ENCODE measurements at places on chromosomes 6 and 20.

GRCh38 chr20:49925901-49926454 lies 10.2 kb upstream of the RNF114 start:
- no peak for DNase-seq

- no peak for DNase-seq
Observed at GRCh38 chr6:40138273-40138720, 204.0 kb upstream of the MOCS1 start.

- no peak for DNase-seq
Observed at GRCh38 chr6:47535316-47536225, 58.0 kb downstream of the CD2AP start.

DNA sequence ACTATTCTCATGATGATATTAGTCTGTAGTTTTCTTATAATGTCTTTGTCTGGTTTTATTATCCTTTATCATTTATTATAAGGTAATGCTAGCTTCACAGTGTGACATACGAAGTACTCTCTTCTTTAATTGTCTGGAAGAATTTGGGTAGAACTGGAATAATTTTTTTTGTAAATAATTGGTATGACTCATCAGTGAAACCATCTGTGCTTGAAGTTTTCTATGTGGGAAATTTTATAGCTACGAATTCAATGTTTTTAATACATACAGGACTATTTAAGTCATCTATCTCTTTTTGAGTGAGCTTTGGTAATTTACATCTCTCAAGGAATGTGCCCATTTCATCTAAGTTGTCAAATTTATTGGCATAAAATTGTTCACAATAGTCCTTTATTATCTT lies 86.3 kb downstream of the SOD2 start:
- no peak for DNase-seq

- DNase-seq, result no peak
Observed at GRCh38 chr6:36402481-36402880, 15.0 kb upstream of the ETV7 start.
